Colonic mucosa (tissue), 4 donors: ENCODE measurements at places on chromosomes 2 and 18. TPM values are rescaled to one million over a fixed set of nuclear protein-coding genes. Genes with fewer than 3 reads are reported as not detected.

Gene ARHGEF4
- 1.6 TPM for total RNA-seq

GRCh38 chr18:495017-495416 is 5.5 kb downstream of the COLEC12 start:
- DNase-seq: no peak
- H3K36me3 ChIP-seq: no peaks in the 10 kb centered on the region
- no peak overlapping the region for H3K27ac ChIP-seq
- peaks cover 16% of the 10 kb centered on the region for H3K27me3 ChIP-seq

Gene USP37
- 13.4 TPM for total RNA-seq

DNA sequence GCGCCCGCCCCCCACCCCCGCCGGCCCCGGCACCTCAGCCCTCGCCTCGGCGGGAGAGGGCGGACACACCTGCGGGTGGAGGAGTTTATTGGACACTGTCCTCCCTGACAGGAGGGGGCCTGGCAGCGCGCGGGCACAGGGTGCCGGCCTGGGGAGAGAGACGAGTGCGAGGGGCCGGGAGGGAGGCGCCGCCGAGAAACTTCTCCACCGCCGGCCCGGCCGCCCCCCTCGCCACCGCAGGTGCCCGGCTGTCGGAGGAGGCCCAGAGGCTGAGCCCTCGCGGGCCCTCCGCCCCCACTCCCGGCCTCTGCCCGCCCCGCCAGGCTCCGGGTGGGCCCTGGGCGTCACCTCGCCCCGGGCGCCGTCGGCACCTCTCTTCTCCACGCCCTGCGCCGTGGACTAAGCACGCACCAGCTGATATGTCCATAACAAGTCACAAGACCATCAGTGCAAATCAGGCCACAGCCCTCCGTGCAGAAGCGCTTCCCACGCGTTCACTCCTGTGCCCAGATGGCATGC is 311.3 kb downstream of the CELF4 start:
- H3K27me3 ChIP-seq: peaks cover 29% of the 10 kb centered on the region
- H3K4me1 ChIP-seq: peaks cover 3% of the 10 kb centered on the region
- no peaks in the 10 kb centered on the region for H3K36me3 ChIP-seq
- peak overlapping the region; percentile 19 for H3K4me3 ChIP-seq
- no peak for DNase-seq
- H3K27ac ChIP-seq: no peak overlapping the region

GRCh38 chr18:74479486-74480148 is 16.5 kb upstream of the CNDP2 start:
- H3K36me3 ChIP-seq: no peaks in the 10 kb centered on the region
- no peaks in the 10 kb centered on the region for H3K4me1 ChIP-seq
- no peak overlapping the region for H3K4me3 ChIP-seq

Gene EPB41L3
- total RNA-seq: 43.3 TPM

Gene SLC5A7
- 0.42 TPM for total RNA-seq

DNA sequence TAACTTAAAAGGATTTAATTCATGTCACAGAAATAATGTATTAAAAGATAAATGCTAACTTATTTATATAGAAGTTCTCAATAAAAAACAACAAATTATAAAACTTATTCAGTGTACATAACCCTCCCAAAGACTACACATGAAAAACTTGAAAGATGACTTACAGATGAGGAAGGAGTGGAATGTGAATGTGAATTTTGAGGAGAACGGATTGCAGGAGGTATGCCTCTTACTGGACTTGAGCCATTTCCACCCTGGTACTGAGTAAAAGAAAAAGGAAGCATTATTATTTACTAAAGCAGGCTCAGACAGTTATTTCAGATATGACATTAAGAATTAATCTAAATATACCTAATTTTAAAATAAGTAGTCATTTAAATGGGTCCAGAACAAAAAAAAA is 104.4 kb downstream of the TLK1 start:
- H3K4me3 ChIP-seq: no peak overlapping the region
- no peaks in the 10 kb centered on the region for H3K4me1 ChIP-seq
- H3K27ac ChIP-seq: no peak overlapping the region
- H3K27me3 ChIP-seq: no peaks in the 10 kb centered on the region
- no peaks in the 10 kb centered on the region for H3K36me3 ChIP-seq
